ENCODE measurements at places on chromosomes 4 and X.

GRCh38 chrX:790783-791360, 160.3 kb downstream of the SHOX start:
- DNase-seq: no peak

GRCh38 chr4:137065311-137065710, 467.0 kb downstream of the PCDH18 start:
- DNase-seq: peak; percentile 6

DNA sequence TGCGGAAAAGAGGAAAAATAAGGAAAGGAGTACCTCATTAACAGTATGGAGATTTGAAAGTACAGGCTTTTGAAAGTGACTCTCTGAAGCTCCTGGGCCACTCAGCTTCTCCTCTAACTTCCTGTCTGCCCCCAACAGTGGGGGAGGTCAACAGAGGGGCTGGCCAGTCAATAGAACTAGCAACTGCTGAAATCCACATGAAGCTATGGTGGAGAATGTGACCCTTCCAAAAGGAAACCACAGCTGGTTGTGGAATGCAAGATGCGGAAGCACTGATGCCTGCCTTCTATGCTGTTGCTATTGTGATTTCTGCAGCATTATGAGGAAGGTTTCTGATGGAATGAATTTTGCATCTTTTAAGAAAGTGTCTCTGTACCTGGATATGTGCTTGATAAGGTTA, 2.4 kb downstream of the CORIN start:
- no peak for DNase-seq

- DNase-seq: peak; percentile 18
Observed at GRCh38 chr4:18366892-18367291, 345.3 kb upstream of the LCORL start.

DNA sequence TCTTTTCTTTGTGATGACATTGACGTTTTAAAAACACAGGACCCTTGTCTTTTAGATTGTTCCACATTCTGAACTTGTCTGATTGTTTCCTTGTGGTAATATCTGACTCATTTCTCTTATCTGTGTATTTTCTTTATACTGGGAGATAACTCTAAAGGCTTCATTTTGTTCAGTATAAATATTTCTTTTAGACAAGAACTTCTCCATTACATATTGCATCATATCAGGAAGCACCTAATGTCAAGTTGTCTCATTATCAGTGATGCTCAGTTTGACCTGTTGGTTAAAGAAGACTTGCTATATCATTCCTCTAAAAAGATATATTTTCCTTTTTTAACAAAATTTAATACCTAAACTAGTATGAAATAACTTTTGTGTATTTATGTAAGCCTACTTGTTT, 152.3 kb upstream of the BMP3 start:
- DNase-seq: no peak

- DNase-seq: no peak
Observed at GRCh38 chr4:3338321-3338838, 45.6 kb downstream of the RGS12 start.

- no peak for DNase-seq
Observed at GRCh38 chr4:188606635-188607034, 467.4 kb downstream of the TRIML1 start.

DNA sequence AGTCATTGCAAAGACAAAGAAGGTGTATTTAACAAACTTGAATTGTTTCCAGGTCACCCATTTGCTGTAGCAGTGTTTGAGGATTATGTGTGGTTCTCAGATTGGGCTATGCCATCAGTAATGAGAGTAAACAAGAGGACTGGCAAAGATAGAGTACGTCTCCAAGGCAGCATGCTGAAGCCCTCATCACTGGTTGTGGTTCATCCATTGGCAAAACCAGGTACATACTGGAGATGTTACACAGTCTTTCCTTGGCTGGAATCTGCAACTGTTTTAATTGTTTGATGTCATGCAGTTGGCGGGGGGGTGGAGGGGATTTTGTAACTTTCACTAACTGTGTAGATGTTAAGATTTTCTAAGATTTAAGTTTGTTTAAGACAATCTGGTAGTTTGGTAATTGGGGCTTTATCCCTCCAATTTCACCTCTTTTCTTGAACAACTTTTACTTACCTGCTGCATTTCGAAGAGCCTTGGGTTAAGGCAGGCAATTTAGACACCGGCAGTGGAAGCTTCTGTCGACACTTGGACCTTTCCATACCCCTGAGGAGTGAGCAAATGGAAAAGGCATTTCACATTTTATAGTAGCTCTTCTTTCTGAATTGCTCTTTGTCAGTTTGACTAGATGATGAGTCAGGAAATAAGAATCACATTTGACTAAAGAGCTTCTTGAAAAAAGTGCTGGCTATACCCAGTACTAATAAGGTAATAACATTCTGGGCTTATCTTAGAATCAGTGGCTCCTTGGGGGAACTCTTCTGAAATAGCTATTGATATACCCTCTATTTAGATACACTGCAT, 67.4 kb downstream of the EGF start:
- DNase-seq: no peak

DNA sequence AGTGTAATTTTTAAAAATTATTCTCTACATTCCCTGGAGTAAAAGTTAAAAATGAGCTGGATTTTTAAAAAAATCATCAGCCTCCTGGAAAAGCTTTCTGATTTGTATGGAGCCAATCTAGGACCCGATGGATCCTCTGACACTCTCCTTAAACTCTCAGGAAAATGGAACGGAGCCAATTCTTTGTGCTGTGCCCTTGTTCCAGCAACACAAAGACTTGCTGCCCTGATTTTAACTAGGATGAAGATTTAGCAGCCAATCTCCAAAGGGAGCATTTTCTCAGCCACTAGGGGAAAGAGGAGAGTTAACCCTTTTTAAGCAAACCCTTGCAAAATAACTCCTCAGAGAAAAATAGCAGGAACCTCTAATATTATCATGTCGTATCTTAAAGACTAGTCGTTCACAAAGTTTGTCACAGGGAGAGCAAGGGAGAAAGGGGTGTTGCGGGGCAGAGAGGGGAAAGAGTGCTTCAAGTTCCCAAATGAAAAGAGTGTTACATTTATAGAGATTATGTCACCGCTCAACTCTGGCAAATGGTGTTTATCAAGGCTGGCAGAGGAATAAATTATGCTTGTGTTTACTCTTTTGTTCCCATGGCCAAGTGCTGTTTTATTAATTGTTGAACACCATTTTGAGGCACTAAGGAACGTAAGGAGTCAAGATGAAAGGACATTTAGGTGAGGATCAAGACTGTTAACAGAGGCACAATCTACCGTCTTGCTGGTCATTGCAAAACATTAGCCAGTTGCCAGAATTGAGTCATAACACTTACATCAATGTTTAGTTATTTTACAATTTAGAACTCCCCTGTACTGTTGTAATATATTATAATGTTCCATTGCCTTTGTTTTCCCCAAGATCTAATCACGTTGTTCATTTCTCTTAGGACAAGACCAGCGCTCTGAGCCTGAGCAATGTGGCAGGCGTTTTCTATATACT, 250.7 kb downstream of the THOC2 start:
- no peak for DNase-seq

DNA sequence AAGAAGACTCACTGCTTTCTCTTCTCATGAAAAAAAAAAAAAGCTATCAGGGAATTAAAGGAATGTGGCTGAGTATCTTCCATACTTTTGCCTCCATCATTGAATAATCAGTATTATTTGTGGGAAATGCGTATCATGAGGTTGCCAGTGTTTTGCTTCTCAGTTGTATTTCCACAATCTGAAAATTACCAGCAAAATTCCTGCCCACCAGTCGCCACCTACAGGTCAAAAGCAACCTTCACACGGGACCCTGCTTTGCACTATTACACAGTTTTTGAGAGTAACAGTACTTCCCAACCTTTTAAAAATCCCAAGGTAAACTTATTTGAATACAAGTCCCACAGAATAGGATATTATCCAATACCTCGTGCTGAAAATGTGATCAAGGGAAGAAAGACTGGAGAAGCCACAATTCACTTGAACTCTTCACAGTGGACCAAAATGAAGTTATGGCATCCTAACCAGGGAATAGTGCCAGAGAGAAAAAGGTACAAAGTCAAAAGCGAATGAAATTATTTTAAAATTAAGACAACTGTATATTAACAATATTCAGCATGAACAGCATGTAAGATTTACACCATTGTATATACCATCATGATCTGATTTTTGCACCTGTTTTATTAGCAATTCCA, 30.4 kb downstream of the PGRMC1 start:
- DNase-seq: peak; percentile 4

DNA sequence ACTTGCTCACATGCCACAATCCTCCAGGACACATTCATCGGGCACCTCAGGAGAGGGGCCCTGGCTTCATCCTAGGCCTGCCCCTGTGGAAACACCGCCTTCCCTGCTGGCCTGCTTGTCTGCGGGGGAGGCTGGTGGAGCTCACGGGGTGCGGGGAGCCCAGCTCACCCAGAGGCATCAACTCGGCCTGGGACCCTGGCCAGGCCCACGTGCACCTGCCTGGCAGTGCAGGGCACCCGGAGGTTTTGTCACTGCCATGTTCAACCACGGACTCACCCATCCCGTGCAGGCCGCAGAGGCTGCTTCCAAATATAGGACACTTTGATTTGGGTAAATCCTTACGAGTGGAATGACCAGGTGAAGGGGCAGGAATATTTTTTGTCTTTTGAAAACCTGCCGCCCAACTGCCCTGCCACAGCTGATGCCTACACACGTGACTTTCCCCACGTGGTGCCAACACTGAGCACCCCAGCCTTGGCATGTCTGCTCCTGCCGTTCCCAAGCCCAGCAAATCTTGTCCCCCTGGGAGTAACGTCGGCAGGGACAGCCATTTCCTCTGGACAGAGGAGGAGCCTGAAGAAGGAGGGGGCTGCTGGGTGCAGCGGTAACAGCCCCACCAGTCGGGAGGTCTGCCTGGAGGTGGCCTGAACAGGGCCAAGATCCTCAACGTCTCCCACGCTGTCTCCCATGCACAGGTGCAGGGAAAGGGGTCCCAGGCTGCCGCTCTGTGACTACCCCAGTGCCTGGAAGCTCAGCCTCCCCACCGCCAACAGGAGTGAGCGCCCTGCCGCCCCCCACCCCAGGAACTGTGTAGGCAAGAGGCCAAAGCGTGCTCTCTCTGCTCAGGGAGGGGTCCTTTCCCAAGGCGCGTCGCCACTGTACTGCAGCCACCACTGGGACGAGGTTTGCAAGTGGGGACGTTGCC, 8.5 kb downstream of the MXD4 start:
- DNase-seq: no peak

DNA sequence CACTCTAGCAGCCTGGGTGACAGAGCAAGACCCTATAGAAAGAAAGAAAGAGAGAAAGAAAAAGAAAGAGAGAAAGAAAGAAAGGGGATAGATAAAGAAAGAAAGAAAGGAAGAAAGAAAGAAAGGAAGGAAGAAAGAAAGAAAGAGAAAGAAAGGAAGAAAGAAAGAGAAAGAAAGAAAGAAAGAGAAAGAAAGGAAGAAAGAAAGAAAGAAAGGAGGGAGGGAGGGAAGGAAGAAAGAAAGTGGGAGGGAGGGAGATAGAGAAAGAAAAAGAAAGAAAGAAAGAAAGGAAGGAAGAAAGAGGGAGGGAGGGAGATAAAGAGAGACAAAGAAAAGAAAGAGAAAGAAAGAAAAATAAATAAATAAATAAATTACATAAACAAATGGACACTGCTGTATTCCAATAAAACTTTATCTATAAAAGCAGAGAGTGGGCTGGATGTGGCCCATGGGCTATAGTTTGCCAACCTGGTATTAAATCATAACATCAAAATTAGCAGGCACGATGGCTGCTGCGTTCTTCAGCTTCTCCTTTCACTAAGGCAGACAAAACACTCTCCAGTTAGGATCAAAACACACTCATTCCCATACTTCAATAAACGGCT, 165.0 kb downstream of the ZNF674 start:
- DNase-seq: no peak

DNA sequence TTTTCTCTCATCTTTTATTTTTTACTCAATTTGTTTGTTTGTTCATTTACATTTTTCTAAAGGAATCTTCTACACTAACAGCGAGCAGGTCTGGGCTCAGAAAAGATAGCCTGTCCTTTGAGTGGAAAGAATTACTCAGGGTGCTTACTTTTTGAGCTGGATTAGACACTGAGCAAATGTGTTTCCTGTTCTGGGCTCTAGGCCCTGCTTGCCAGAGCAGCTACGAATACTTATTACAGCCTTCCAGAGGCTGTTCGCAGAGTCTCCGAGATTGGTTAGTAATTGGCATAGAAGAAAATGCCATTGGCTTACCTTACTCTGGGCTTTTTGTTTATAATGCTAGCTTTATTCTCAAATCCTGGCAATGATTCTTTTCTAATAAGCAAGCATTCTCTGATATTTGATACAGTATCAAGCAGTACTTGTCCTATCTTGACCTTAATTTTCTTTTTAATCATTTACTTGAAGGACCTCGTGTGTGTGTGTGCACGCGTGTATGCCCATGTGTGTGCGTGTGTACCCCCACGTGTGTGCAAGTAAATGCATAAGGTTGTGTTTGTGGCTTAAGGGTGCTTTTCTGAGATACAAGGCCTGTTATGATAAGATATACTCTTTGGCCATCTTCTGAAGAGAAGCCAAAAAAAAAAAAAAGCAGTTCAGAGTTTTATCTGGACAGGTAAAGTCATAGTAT, 76.2 kb upstream of the GRXCR1 start:
- DNase-seq: no peak

GRCh38 chrX:30777575-30777974, 111.5 kb downstream of the TAB3 start:
- DNase-seq: no peak

DNA sequence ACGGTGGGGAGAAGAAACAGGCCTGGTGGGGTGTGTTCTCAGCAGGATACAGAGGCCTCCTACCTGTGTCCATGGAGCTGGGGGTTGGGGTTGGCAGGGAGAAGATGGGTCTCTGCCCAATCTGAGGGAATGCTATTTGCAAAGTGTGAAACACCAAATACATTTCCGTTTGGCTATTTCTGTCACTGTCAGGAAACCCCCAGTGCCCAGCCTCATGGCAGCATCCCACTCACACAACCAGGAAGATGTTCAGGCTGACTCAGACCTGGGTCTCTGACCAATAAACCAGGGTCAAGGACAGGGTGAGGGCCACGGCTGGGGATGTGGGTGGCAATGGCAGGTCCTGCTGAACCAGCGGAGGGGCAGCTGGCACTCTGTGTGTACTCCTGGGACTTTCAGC, 41.3 kb downstream of the BCOR start:
- no peak for DNase-seq

- DNase-seq: no peak
Observed at GRCh38 chr4:148477276-148477675, 35.1 kb upstream of the NR3C2 start.

DNA sequence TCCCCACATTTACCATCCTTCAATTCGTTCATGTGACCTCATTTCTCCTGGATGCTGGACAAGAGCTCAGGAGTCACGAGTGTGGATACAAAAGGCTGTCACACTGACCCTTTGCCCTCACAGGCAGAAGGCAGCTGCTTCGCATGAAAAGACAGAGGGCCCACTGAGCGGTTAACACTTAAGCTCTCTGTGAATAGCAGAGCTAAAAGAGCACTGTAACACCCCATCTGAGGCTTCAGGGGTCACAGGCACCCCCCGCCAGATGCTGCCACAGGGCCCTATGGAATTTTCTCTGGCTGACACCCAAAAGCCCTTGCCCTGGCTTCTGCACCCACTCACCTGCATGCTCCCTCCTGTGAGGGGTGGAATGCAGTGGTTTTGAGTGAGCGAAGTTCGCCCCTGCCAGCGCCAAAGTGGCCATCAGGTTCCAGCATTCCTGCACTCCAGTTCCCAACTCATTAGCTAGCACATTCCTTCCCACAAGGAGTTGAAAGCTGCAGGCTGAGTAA, 360.9 kb downstream of the PPP3CA start:
- DNase-seq: peak; percentile 2
